ENCODE measurements at places on chromosomes 1 and 21. TPM values are rescaled to one million over a fixed set of nuclear protein-coding genes. Genes with fewer than 3 reads are reported as not detected.

The KHDC4 gene
- total RNA-seq, result 70.2 TPM

The TGFB2 gene
- total RNA-seq, result not detected

The TNFSF4 gene
- total RNA-seq, result 0.26 TPM

The CD247 gene
- 105 TPM for total RNA-seq

The KCNJ9 gene
- not detected for total RNA-seq

The NT5C1A gene
- total RNA-seq, result not detected

The CFAP141 gene
- not detected for total RNA-seq

The CAPN8 gene
- not detected for total RNA-seq

The HJV gene
- not detected for total RNA-seq
